Transverse colon (tissue), 4 donors: ENCODE measurements at places on chromosomes 5 and 9.

GRCh38 chr9:100580257-100580656, 2.4 kb downstream of the CAVIN4 start:
- H3K27me3 ChIP-seq = no peaks in the 10 kb centered on the region
- H3K36me3 ChIP-seq = no peaks in the 10 kb centered on the region
- DNase-seq = no peak
- H3K4me3 ChIP-seq = no peak overlapping the region
- H3K27ac ChIP-seq = no peak overlapping the region

DNA sequence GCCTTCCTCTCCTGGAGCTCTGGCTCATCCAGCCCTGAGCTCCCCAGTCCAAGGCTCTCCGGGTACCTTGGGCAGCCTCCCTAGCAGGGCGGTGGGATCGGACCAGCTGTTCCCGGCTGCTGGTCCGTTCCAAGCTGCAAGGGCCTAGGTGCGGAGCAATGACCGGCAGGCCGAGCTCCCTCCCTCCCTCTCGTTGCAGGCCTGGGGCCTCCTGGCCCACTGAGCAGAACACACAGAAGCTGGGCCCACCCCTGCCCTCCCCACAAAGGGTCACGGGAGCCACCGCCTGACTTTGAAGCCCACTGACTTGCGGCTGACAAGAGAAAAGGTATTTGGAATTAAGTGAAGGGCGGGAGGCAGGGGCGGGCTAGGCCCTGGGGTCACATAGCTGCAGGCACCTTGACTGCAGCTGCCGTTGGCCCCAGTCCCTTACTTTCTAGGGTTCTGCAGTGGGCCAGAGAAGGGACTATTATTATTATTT, 104.7 kb upstream of the IER5L start:
- no peaks in the 10 kb centered on the region for H3K36me3 ChIP-seq
- no peaks in the 10 kb centered on the region for H3K4me1 ChIP-seq
- no peaks in the 10 kb centered on the region for H3K27me3 ChIP-seq
- no peak overlapping the region for H3K4me3 ChIP-seq
- peak overlapping the region; percentile 36 for H3K27ac ChIP-seq

DNA sequence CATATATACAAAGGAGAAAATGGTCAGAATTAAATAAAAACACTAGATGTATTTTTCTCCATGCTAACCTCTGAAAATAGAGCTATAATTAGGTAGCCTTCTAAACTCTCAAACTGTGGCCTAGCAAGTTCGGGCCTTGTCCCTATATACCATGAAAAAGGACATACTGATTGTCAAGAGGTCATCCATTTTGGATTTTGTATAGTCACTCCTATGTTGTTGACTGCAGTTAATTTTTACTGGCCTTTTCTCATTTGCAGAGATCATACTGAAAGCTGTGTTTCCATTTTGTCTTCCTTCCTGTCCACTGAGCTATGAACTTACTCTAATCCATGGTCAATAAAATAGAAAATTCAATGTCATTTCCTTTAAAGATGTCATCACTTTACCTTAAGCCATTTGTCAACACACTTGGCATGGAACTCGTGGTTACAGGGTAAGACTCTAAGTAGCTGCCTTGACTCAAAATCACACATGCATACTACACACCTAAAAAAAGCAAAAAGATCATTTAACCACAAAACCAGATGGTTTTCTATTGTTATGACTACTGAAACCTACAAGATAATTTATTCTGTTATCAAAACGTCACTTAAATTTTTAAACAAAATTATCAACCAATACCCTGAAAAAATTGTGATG, 58.0 kb downstream of the RNF38 start:
- no peak overlapping the region for H3K4me3 ChIP-seq
- no peak for DNase-seq
- H3K27ac ChIP-seq = no peak overlapping the region
- H3K36me3 ChIP-seq = no peaks in the 10 kb centered on the region
- H3K4me1 ChIP-seq = no peaks in the 10 kb centered on the region
- no peaks in the 10 kb centered on the region for H3K27me3 ChIP-seq

DNA sequence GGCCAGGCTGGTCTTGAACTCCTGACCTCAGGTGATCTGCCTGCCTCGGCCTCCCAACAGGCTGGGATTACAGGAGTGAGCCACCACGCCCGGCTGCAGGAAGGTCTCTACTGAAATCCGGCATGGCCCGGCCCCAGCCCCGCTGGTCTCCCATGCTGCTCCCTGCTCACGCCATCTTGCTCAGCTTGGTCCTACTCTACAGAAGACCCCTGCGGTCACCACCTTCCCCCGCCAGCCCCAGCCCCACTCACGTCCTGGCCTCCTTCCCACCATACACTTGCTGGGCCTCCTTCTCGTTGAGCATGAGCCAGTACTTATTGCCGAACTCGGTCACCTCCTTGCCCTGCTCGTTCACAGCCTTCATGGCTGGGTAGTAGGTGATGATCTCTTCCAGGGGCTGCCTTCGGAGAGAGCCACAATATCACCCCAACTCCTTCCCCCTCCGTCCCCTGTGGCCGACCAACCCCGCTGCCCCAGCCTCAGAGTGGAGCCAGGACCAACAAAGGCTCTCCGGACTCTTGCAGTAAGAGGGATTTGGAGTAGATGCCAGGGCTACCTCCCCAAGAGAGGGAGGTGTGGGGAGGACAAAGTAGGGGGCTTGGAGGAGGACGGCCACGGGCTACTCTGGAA, 4.0 kb downstream of the PTGES2 start:
- no peak overlapping the region for H3K27ac ChIP-seq
- no peak overlapping the region for H3K4me3 ChIP-seq

- H3K4me1 ChIP-seq = no peaks in the 10 kb centered on the region
- no peaks in the 10 kb centered on the region for H3K27me3 ChIP-seq
- DNase-seq = no peak
Measured at GRCh38 chr5:57891443-57891842, 408.8 kb upstream of the ACTBL2 start.
